Mammary epithelial cell (primary cell): ENCODE measurements at places on chromosomes 11 and 22. TPM values are rescaled to one million over a fixed set of nuclear protein-coding genes. Genes with fewer than 3 reads are reported as not detected.

DNA sequence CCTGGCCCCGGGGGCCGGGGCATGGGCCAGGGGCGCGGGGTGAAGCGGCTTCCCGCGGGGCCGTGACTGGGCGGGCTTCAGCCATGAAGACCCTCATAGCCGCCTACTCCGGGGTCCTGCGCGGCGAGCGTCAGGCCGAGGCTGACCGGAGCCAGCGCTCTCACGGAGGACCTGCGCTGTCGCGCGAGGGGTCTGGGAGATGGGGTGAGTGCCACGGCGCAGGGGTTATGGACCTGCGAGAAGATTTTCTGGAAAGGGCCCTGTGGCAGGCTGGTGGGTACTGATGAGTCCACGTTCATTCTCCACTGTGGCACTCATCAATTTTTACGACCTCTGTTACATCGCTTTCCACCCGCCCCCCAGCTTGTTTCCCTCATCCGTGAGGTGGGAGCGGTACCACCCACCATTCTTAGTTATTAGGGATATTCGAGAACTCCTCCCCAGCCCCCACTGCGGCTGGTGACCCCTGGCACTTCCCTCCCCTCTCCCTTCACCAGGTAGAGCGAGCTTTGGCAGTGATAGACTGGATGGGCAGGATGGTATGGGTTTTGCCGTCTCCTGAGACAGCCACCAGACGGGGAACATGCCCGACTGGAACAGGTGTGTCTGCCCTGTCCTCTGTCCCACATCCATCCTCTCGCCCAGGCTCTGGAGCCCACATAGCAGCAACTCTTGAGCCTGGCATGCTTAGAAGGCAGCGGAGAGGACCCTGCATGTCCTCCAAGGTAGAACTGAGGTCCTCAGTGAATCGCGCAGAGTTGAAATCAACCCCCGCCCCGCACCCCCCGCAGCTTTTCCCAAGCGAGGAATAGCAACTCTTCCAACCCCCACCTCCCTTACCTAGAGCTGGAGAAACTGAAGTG, 562 bp downstream of the DGAT2 start:
- DNase-seq: no peak

GRCh38 chr11:69337211-69337721, 43.3 kb downstream of the MYEOV start:
- DNase-seq: no peak

DNA sequence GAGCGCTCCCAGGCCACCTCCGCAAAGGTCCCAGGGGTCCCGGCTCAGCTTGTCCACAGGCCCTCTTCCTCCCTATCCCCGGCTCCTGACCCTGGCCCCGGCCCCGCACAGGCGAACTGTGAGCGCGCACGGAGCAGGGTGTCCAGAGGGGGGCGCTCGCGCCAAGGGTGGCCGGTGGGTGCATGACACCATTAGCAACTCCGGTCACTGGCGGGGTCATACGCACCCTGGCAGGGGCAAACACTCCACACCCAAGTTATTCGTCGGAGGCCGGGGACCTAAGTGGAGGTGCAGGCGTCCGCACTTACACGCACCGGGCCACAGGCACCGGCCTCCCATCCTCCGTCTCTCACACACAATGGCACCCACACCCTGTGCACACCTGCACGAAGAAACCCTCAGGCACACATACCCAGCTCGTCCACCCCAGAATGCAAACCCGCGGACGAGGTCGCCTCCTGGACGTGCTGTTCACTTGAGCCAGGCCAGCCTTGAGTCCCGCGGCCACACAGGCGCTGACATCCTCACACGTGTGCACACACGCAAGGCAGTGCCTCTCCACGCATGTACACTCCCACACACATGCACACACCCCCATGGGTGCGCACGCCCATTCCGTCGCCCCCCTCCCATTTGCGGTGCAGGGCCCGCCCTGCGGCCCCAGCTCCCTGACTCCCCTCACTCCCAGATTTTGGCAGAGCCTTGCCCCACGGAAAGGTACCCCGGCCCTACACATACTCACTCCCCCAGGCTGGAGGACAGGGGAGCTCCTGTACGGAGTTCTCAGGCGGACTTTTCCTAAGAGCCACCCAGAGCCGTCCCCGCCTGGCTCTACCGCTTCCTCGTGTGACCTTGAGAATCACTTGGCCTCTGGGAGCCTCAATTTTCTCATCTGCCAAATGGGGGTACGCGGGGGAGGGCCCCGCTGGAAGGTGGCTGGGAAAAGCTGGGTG, at the start of gene RASGRP2:
Gene RASGRP2, minus strand, starts transcription at position 552 of the 953 bp plus-strand sequence. CDS start 1,276 bp downstream, outside the sequence.
- no peak for DNase-seq

DNA sequence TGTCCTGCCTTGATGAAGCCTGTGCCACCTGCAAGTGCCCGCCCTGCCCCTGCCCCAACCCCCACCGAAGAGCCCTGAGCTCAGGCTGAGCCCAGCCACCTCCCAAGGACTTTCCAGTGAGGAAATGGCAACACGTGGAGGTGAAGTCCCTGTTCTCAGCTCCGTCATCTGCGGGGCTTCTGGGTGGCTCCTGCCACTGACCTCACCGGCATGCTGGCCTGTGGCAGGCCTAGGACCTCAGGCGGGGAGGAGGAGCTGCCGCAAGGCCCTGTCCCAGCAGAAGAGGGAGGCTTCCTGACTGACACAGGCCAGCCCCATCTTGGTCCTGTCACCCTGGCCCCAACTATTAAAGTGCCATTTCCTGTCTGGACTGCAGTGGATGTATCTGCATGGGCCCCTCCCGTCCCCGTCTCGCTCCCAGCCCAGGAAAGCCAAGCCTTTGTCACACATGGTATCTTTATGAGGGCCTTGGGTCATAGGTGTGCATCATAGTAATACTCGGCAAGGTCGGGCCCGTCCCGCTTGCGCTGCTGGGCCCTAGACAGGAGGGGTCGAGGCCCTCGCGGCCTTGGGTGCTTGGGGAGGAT, 882 bp downstream of the FREY1 start:
- DNase-seq: no peak

The C11orf86 gene
- not detected in 2 replicates for total RNA-seq

- no peak for DNase-seq
Measured at GRCh38 chr11:57482782-57483561, 22.6 kb downstream of the RTN4RL2 start.

DNA sequence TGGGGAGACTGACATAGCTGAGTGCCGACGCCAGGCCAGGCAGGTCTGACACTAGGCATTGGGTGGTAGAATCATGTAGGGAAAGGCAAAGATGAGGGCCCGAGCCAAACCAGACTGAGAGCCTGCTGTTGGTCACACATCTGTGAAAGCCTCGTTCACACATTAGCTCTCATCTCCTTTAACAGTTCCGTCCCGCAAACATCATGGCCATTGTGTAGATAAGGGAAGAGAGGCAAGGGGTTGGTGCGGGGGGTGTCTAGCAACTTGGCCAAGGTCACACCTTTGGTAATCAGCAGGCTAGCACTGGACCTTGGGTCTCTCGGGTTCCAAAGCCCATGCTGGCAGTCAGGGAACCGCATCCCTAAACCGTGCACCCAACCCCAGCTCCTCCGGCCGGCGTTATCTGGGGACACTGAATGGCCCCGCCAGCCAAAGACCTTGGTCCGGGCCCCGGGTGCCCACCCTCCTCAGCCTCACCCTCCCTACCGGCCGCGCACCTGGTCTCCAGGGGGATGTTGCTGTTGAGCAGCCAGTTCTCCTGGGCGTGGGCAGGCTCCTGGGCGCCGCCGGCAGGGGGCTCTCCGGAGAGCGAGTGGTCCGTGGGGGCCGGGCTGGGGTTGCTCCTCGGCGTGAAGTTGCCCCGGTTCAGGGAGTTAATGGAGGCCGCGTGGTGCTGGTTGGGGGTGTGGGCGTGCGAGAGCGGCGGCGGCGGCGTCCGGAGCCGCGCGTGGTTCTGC, 328.3 kb upstream of the NARS2 start:
- DNase-seq: no peak

DNA sequence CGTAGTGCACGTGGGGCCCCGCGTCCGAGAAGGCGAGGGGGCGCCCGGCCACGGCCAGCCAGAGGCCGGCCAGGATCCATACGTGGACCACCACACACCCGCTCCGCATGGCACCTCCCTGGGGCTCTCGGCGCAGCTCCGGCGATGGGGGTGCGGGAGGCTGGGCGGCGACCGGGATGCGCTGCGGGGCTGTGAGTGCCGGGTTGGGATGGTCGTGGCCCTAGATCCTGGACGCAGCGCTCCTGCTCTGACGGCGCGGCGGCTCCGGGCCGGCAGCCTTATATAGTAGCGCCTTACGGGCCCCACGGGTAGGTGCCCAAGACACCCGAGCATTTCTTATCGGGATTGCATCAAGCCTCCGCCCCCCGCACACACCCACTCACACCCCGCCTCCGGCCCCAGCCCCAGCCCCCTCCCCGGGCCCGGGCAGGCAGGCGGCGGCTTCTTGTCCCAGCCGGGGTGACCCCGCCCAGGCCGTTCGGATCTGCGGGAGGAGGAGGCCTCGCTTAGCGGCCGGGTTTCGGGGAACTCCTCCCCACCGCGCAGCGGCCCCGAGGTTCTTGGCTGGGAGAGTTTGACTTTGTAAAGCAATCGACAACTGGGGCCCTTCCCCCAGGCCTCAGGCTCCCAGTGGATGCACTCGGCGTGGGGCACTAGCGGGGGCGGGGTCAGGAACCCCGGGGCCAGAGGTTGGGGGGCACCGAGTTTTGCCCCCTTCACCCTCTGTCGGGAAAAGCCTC, at the start of gene FGF19:
Gene FGF19, minus strand, starts transcription at position 255 of the 740 bp plus-strand sequence. Its CDS starts 146 bp downstream, at position 109.
- DNase-seq: peak; percentile 22

GRCh38 chr11:47004595-47005033, 68.1 kb downstream of the CSTPP1 start:
- peak; percentile 61 for DNase-seq

The VPREB3 gene
- not detected in 2 replicates for total RNA-seq

GRCh38 chr11:117688255-117688797, 108.7 kb downstream of the DSCAML1 start:
- no peak for DNase-seq

- DNase-seq: no peak
Measured at GRCh38 chr11:33040862-33041453, 1.6 kb downstream of the TCP11L1 start.

The LRRC10B gene
- total RNA-seq: under 0.01 TPM

GRCh38 chr22:26777156-26777801, 119.9 kb downstream of the MIAT start:
- no peak for DNase-seq

GRCh38 chr11:64364911-64365310, 5.9 kb downstream of the RPS6KA4 start:
- DNase-seq: no peak

GRCh38 chr22:30423301-30423958, 2.1 kb upstream of the MTFP1 start:
- DNase-seq: peak; percentile 80

The OR4A16 gene
- not detected in 2 replicates for total RNA-seq

DNA sequence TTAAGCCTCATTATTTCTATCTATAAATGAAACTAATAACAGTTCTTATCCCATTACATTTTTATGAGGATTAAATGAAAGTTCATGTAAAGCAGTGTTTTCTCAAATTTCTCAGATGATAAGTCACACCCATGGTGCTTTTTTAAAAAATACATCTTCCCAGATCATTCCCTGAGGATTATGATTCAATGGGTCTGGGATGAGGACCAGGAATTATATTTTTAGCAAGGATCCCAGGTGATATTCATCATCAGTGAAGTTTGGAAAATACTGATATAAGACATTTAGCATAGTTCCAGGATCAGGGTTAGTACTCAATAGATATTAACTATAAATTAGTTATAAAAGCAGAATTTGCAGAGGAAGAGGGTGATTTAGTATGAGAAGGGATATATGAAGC, 89.1 kb downstream of the BBOX1 start:
- no peak for DNase-seq

- no peak for DNase-seq
Measured at GRCh38 chr11:78975081-78975480, 400.4 kb upstream of the NARS2 start.

The GLB1L3 gene
- total RNA-seq: 0.50 TPM

The CRYBB1 gene
- not detected in 2 replicates for total RNA-seq

The SF3B2 gene
- total RNA-seq: 189 and 204 TPM in 2 replicates

- no peak for DNase-seq
Measured at GRCh38 chr11:130397780-130398179, 30.6 kb downstream of the ADAMTS8 start.

GRCh38 chr22:20859615-20860014, 808 bp downstream of the SNAP29 start:
- DNase-seq: no peak

- DNase-seq: peak; percentile 65
Measured at GRCh38 chr22:20524004-20524481, 16.6 kb downstream of the MED15 start.

The OR51B5 gene
- total RNA-seq: not detected

The C1QTNF4 gene
- total RNA-seq: 0.17 TPM

GRCh38 chr22:34645375-34645774, 420.6 kb upstream of the ISX start:
- DNase-seq: no peak

The USP2 gene
- total RNA-seq: 2.7 and 4.1 TPM in 2 replicates

DNA sequence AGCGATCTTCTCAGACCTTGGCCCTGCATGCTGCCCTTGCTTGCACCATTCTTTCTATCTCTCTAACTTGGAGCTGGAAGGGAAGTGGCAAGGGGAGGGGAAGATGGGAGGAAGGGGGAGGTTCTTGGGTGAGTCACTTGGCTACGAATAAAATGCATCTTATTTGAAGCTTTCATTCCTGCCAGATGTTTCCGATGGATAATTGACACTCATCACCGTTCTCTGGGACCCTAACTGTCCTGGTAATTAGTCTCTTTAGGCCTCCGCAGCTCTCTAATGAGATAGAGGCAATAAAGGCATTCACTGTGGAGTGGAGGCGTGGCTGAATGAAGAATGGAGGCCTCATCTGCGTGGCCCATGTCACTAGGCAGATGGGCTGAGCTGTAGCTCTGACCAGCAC, 960.1 kb downstream of the NTM start:
- no peak for DNase-seq

GRCh38 chr11:102831489-102832440, 11.6 kb downstream of the MMP3 start:
- DNase-seq: no peak

The PKDREJ gene
- total RNA-seq: not detected

- DNase-seq: no peak
Measured at GRCh38 chr11:93861808-93862207, 11.4 kb upstream of the VSTM5 start.
